Stimulated activated CD8-positive, alpha-beta memory T cell treated with anti-CD3 and anti-CD28 coated beads, Interleukin-4, amount 100 ng/mL, for 4 hours (primary cell): ENCODE measurements at places on chromosomes 6 and 20.

GRCh38 chr20:53944796-53945195, 125.6 kb downstream of the BCAS1 start:
- no peak for DNase-seq

- no peak for DNase-seq
These were observed 208.4 kb downstream of the CENPW start for GRCh38 chr6:126548300-126548699.

DNA sequence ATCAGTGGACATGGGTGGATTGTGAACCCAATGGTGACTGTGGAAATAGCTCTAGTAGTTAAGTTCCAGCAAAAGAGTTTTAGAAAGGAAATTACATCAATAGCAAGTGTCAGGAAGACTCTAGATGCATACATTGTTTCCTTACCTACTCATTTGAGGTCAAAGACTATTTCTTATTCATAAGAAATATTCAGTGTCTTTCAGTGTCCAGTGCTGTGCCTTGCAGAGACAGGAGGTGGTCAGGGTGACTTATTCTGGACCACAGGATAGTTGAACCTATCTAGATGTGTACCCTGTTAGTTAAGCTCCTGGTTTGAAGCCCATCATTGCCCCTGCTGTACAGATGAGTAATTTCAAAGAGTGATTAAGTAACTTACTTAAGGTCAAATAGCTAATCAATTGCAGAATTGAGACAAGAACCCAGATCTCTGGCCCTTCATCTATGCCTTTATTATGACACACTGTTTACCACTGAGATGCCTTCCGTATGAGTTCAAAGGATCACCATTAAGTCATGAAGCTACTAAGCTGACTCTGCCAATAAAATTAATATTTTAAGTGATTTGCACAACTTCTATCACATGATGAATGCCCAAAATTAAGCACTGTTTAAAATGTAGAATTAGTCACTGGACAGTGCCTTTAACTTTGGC, 136.1 kb downstream of the PDSS2 start:
- DNase-seq: no peak

DNA sequence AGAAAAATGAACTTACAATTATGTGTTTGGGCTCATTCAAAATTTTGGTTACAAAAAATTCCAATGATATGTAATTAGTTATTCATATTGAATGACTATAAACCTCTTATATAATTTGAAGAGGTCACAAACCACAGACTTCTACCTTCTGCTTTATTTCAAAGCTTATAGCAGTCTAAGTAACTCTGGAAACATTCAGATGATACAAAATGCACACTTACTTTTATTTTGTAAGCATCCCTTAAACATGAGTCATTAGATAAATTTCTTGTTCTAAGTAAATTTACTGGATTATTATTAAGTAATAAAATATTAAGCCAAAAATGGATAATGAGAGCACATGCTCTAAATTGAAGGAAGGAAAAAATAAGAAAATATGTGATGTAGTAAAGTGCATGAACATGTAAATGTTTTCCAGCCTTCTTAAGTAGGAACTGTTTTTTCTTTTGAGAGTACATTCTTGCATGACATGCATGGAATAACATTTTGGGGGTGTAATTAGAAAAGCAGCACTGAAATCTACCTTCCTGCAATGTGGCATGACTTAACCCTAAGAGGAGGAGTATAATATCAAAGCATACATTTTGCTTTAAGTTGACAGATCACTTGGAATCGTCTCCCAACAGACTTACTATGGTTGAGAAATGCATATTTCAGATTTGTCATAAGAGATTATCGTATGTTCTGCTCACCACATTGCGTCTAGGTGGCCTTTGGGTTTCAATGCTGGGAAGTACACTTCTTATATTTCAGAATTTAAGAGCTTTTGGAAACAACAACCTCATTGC, 372.7 kb upstream of the HSF2 start:
- DNase-seq: no peak

- no peak for DNase-seq
These were observed 20.4 kb downstream of the MTO1 start for GRCh38 chr6:73481969-73482368.

DNA sequence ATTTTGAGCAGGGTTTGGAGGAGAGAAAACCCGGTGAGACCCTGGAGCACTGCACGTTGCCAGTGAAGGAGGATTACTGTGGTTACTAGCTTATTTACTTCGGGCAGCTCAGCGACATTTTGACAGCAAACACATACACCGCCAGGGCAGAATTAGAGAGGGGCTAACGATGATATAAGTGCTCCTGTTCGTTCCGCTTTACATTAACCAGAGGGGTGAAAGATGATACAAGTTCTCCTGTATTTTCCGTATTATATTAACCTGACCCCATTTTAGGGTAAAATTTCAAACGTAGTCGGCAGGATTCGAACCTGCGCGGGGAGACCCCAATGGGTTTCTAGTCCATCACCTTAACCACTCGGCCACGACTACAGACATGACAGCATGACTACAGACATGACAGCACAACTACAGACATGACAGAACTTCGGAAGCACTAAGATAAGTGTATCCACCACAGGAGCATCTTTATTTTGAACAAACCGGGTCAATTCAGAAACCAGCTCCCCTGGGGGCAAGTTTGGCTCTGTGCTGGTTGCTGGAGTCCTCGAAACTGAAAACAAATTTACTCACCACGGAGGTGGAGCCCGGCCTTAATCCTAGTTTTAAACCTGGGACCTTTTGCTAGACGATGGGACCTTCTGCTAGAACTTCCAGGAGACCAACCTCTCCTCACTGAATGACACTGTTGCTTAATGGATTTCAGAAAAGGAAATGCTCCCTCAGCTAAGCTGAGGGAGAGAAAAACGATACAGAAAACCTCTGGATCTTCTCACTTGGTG, 80.4 kb upstream of the ZNF184 start:
- DNase-seq: no peak

- no peak for DNase-seq
These were observed 1.3 kb downstream of the COL19A1 start for GRCh38 chr6:69867639-69867976.

- DNase-seq: no peak
These were observed 7.5 kb downstream of the YTHDF1 start for GRCh38 chr20:63208346-63208909.

DNA sequence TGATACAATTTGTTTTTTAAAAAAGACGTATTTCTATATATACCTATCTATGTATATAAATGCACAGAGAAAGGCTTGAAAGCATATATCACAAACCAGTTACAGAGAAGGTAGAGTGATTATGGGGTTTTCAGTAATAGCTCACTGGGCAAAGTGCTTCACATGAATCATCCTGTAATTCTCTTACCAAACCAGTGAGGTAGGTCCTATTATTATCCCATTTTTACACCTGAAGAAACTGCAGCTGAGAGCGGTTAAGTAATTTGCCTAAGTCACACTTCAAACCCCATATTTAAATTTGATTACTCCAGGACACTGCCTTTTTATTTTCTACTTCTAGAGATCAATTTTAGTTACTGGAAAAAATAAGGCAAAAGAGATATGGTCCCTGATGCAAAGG, 4.4 kb downstream of the GSS start:
- no peak for DNase-seq

DNA sequence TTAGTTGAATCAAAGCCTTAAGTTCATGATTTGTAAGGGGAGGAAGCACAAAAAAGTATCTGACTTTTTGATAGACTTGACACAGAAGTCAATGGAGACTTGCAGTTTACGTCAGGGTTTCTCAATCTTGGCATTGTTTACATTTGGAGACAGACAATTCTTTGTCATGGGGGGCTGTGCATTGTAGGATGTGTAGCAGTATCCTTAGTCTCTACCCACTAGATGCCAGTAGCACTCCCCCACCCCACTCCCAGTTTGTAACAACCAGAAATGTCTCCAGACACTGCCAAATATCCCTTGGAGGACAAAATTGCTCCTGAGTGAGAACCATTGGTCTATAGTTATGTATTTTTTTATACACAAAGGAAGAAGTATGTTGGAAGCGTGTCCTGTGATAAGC, 434.1 kb downstream of the RFPL4B start:
- DNase-seq: no peak

- DNase-seq: no peak
These were observed 152.8 kb downstream of the TAF4 start for GRCh38 chr20:61912665-61913422.

DNA sequence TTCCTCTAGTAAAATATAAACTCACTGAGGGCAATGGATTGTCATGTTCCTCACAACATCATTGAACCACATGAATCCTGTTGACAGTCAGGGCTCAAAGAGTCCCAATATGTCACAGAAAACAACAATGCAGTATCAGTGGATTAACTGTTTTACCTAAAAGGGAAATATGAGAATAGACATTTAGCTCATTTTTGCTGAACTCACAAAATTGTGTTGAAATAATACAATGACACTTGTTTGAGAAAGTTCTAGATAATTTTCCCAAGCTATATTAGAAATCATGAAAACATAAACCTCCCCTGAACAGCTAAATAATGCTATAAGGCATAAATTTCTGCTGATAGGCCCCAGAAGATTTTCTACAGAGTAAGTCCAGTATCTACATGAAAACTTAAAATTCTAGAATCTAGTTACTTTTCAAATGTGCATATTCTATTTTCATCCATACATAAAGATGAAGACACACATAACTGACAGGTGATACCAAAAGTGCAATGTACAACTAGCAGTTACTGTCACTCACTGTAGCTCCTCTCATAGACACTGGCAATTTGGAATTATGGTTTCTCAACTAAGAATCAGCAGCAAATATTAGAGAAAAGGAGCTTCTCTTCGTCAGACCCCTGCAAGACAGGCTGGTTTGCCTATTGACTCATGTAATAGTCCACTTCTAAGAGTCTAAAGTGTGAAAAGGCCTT, 269.9 kb downstream of the PTPRK start:
- DNase-seq: no peak

DNA sequence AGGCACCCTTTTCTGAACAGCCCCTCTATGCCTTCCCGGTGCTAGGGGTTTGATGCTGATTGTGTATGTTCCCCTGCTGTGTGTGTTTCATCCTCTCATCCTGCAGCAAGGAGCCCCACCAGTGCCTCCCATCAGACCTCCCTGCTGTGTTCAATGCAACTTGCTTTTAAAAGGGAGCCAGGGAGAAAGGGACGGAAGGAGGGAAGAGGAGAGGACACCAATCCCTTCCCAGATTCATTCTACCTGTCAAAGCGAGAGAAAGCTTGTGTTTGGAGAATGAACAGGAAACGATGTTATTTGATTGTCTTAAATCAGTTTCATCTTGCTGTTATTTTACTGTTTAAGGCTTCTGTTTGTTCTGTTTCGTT, 259.2 kb downstream of the ADGB start:
- DNase-seq: no peak

DNA sequence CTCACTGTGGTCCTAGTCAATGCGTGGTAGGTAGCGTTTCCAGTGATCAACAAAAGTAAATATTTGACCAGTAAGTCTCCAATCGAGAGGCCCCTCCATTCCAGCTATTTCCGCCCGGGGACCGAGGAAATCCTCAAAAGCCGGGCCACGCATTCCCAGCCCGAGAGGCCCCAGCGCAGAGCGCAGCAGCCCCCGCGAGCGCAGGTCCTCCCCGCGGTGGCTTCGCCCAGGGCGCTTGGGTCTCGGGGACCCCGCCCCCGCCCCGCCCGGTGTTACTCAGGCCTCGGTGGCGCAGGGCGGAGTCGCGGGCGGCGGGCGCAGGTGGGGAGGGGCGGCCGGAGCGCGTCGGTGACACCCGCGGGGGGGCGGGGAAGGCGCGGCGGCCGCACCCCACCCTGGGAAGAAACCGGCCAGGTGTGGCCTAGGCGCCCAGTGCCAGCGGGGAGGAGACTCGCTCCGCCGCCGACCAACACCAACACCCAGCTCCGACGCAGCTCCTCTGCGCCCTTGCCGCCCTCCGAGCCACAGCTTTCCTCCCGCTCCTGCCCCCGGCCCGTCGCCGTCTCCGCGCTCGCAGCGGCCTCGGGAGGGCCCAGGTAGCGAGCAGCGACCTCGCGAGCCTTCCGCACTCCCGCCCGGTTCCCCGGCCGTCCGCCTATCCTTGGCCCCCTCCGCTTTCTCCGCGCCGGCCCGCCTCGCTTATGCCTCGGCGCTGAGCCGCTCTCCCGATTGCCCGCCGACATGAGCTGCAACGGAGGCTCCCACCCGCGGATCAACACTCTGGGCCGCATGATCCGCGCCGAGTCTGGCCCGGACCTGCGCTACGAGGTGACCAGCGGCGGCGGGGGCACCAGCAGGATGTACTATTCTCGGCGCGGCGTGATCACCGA, at the start of gene DSP:
Gene DSP (plus strand): TSS at position 497 of the 890 bp plus-strand sequence. CDS start 245 bp downstream, at position 742.
- no peak for DNase-seq

DNA sequence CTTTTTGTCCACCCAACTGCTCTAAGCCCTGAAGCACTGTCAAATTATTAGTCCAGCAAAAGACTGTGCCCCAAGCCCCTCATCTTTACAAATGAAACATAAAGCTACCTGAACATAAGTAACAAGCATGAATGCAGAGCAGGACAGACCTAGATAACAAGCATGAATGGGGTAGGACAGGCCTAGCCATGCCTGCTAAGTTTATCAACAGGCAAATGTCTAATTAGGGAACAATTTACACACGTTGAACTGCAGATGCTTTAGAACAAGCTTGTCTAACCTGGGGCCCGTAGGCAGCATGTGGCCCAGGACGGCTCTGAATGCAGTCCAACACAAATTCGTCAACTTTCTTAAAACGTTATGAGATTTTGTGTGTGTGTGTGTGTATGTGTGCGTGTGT, 13.6 kb downstream of the FBXO30 start:
- no peak for DNase-seq

DNA sequence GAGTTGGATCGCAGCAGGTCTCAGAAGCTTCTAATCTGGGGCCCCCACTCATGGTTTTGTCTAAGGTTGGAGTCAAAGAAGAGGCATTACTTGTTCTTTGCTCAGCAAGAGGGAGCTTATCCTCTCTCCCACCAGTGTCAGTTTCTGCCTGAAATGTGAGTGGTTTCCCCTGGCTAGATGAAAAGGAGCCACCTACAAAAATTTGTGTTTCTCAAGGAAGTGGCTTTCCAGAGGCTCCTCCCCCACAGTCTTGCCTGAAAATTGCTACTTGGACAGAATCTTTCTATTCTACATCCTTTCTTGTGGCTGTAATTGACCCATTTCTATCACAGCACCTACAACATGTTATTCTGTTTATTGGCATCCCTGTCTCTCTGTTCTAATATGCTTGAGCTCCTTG, 37.9 kb downstream of the SCML4 start:
- DNase-seq: no peak

- DNase-seq: no peak
These were observed 210.0 kb downstream of the DLL1 start for GRCh38 chr6:170080828-170081371.

DNA sequence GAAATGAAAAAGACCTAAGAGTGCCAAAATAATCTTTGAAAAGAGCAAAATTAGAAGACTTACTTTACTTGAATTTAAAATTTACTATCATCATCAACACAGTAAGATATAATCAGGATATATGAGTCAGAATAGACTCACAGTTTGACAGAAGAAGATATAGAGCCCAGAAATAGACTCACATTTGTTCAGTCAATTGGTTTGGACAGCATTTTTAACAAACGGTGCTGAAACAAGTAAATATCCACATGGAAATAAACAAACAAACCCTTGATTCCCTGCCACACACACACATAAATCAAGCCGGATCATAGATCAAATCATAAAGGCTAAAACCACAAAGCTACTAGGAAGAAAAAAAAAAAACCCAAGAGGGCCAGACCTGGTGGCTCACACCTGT, 291.1 kb downstream of the ADGRG6 start:
- DNase-seq: no peak
